T47D (cell line): ENCODE measurements at places on chromosomes 13 and 19.

GRCh38 chr19:10565028-10565566, 713 bp downstream of the KRI1 start:
- DNase-seq = peak; percentile 63

- no peak for DNase-seq
Measured at GRCh38 chr13:48222358-48223301, 10.4 kb upstream of the ITM2B start.

DNA sequence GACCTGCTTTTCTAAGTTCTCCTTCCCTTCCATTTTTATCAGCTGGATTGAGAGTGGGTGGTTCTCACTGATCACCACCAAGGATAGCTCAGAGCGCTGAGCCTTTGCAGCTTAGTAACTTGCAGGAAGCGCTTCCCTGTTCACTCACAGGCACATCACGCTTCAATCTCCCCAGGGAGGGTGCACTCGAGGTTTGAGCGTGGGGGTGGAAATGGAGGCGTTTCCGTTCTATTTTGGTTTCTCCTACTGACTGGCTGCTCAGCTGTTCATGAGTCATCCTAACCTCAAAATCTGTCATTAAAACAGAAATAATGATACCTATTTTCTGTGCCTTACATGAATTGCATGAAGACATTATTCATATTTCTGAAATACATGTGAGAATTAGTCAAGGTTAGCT, 292.1 kb downstream of the SPRY2 start:
- peak; percentile 39 for DNase-seq

DNA sequence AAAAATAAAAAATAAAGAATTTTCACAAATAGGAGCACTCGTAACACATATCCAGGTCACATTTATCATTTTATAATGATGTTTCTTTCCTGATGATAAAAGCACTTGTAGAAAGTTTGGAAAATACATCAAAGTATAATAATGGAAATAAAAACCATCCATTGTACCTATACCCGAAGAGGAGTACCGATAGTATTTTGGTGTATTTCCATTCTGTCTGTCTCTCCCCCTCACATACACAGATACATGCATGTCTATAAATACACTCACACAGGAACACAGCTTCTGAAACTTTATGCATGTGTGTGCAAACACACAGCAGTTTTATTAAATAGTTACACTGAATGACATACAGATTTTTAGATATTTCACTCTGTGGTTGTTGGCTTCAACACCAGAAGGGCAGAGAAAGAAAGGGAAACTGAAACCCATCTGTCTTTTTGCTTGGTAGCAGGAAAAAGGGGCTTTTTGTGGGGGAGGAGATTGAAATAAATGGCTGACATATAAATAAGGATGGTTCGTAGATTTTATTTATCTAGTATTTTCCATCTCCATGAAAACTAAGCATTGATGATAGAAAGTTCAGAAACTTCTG, 114.8 kb downstream of the LRCH1 start:
- no peak for DNase-seq

DNA sequence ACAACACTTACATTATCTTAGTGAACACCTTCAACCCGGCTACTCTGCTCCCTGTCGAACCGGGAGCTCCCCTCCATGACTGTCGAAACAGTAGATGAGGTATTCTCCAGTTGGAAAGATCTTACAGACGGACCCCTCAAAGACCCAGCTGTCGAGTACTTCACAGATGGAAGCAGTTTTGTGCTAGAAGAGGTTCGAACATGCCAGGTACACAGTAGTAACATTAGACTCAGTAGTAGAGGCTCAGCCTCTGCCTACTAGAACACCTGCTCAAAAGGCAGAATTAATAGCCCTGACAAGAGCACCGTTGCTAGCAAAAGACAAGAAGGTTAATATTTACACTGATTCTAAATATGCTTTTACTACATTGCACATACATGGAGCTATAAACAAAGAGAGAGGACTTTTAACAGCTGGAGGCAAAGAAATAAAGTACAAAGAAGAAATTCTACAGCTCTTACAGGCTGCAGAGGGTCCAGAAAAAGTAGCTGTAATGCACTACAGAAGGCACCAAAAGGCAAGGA, 13.6 kb upstream of the SLC15A1 start:
- DNase-seq = no peak

GRCh38 chr13:79307866-79308298, 98.2 kb downstream of the RBM26 start:
- DNase-seq = no peak

GRCh38 chr19:4536798-4537197, 1.8 kb upstream of the PLIN5 start:
- DNase-seq = no peak

DNA sequence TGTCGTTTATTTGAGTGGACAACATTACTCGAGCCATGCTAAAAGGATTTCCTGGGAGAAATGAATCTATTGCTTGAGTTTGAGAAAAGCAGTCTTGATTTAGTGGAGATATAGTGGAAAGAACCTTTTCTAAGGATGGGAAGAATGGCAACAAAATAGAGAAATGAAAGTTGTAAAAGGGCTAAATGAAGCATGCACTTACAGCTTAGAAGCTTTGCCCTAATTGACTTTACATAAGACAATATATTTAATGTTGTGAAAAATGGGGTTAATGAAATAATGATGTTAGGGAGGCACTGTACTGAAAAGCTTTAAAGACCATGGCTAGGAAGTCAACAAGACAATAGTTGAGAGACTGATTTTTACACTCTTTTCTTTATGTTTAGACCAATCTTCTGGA, 35.4 kb downstream of the SLC10A2 start:
- DNase-seq = no peak
